ENCODE measurements at places on chromosomes 3 and 15. TPM values are rescaled to one million over a fixed set of nuclear protein-coding genes. Genes with fewer than 3 reads are reported as not detected.

CLDN1 gene
- total RNA-seq, result 2.1 TPM

- DNase-seq, result no peak
Observed at GRCh38 chr3:123518892-123519485, 65.9 kb downstream of the HACD2 start.

BUB1B gene
- 11.8 TPM for total RNA-seq

- DNase-seq, result no peak
Observed at GRCh38 chr3:119184796-119185570, 11.6 kb downstream of the UPK1B start.

Measured in muscle of leg (tissue), 16 donors.